Lower leg skin (tissue), 4 donors: ENCODE measurements at places on chromosomes 12 and 14.
A peak's percentile ranks its signal among the peaks of the same experiment; 100 is the strongest.

- no peak for DNase-seq
These were observed 26.1 kb downstream of the SERPINA3 start for GRCh38 chr14:94638339-94638738.

DNA sequence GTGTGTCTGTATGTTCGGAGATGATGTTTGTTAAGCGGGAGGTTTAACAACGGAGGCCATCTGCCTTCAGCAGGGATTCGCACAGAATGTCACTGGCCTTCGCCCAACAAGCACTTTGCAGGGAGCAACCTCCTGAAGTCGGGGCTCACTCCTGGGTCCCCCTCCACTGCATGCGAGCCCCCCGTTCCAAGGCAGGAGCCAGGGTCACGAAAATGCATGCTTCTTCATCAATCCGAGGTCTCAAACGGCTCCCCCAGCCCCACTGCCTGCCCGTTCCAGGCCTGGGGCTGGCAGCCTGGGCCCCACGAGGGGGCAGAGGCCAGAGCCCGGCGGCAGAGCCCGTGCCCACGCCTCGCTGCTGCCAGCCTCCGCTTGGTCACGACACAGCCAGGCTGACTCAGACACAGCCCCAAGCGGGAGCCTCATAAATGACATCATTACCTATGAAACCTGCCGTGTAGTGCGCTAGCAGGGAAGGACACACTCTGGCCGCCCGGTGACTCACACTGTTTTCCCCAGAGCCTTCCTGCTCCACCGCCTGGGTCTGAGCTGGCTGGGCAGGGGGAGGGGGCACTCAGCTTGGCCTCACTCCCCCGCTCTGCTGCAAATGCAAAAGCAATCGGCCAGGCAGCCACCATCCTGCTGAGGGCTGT, 169.5 kb upstream of the RTL1 start:
- peak; percentile 31 for DNase-seq

- DNase-seq = no peak
These were observed 47.3 kb upstream of the FZD10 start for GRCh38 chr12:130114952-130115351.

DNA sequence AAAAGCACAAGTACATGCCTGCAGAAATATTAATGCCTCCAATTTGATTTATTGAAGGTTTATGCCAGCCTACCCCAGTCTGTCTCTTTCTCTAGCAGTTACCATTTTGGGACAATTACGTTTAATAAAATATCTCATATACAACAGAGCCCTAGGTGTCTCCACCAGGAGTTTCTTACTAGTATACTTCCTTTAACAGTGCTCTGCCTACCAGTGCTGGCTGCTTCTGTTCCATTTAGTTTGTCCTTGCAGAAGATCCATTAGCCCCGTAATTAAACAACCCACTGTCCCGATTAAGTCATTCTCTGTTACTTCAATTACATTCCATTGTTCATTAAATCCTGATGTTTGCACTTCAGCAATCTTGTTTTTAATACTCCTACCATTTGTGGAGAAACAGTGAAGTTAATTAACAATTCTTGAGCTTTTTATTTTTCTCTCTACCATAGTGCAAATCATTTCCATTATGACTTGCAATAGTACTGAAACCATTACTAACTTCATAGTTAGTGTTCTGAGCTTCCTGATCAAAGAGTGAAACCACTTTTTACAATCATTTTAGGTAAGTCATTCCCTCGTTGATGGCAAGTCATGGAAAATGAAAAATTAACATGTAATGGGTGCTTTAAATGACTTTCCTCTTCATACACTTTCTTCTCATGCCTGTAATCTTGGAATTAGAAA, 121.1 kb downstream of the PLXNC1 start:
- no peak for DNase-seq

- no peak for DNase-seq
These were observed 222.6 kb downstream of the MON2 start for GRCh38 chr12:62689042-62689839.

GRCh38 chr12:4918950-4919660, 9.4 kb downstream of the KCNA1 start:
- no peak for DNase-seq

GRCh38 chr12:39618701-39619100, 902 bp downstream of the ABCD2 start:
- no peak for DNase-seq

GRCh38 chr12:89566615-89567014, 40.8 kb upstream of the POC1B start:
- DNase-seq = no peak

- no peak for DNase-seq
These were observed 184.4 kb downstream of the KIF26A start for GRCh38 chr14:104322531-104323366.

- DNase-seq = no peak
These were observed 40.9 kb upstream of the FZD10 start for GRCh38 chr12:130121226-130122000.

- DNase-seq = no peak
These were observed 127.6 kb downstream of the GXYLT1 start for GRCh38 chr12:42017051-42017450.

DNA sequence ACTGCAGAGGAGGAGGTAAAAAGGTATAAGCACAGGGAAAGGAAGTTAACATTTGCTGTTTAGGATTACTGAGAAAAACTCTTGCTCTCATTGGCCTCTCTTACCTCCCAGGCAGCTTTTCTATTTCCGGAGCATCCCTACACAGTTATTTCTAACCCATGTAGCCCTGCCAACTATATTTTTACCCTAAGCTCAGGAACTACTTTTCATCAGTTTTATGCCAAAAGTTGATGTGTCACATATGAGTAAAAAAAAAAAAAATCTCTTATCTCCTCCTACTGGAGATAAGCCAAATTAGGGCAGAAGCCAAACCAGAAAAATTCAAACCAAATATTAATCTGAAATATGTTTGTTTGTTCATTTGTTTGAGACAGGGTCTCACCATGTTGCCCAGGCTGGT, 34.4 kb upstream of the PSMA6 start:
- DNase-seq = no peak
